ENCODE measurements at places on chromosomes 13 and 19.

DNA sequence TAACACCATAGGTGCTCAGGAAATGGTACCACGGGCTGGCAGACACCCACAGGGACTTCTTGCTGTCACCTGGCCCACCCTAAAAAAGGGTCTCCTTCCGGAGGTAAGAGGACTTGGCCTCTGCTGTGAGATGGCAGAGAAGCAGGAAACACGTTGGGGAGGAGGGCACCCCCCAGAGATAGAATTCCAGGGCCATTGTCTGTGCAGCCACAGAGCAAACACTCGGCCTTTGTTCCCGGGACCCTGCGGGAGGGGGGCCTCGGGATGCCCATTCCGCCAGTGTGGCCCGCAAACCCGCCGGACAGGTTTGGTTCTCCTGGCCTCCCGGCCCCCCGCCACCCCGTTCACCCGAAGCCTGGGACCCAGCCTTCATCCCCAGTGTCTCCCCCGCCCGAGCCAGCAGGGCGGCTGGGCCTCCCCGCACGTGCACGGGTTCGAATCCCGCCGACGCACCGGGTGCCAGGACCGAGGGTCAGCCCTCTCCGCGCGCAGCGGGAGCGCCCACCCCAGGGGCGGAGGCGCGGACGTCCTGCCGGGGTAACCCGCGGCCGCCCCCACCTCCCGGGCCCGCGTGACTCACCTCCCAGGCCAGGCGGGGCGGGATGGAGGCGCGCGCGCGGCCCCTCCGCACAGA lies 714 bp downstream of the PLPP2 start:
- DNase-seq: peak; percentile 23

GRCh38 chr19:5073153-5073844 lies 104.4 kb downstream of the KDM4B start:
- no peak for DNase-seq

- DNase-seq: no peak
These were observed 93.9 kb downstream of the GADD45B start for GRCh38 chr19:2569596-2570465.

DNA sequence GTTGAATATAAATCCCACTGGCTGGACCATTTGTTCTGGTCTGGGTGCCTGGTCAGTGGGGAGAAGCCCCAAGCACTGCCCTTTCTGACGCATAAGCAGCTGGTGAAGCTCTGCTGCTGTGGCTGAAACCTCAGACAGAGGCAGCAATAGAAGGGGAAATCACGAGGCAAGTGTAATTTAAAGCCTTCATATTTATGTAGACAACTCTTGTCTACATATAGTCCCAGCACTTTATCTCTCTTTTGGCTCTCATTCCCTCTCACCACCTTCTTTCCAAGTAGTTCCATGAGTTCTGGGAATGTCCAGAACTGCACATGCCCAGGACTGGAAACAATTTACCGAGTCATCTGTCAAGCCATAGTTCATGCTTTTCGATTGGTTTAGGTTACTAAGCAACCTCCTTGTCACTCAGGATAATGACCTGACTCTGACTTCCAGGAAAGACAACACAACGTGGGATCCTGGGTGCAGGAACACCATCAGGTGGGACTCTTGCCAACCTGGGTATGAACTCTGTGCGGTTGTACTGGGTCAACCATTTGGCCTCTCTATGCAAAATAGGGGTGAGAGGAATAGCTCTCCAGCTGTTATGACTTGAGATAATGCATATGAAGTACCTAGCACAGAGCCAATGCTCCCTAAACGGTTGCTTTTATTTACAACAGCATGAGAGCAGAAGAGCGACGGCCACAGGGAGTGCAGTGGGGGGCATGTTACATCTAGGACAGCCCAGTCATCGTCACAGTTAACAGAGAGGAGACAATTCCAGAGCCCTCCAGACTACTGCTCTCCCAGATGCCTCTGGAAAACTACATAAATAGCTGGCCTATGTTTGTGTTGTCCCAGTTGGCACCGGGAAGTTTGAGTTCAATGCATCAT lies 321.9 kb downstream of the FOXO1 start:
- DNase-seq: no peak

DNA sequence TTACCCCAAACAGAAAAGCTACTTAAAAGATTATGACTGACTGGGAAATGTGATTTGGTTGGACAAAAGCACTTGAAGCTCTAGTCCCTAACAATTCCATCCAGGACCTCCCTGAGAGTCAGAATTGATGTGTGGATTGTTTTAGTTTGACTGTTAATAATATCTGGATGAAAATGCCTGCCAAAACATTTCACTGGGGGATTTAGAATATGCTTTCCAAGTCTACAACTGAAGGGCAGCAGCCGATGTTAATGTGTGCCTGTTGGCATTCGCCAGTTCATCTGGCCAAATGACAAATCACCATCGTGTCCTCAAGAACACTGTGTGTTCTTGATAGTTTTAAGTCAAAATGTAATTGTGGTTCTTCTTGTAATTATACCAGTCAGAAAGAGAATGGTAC lies 76.0 kb upstream of the TSC22D1 start:
- no peak for DNase-seq

GRCh38 chr13:30807392-30807791 lies 72.0 kb downstream of the ALOX5AP start:
- DNase-seq: no peak

GRCh38 chr13:114082849-114083645 lies 49.4 kb downstream of the RASA3 start:
- DNase-seq: no peak

- DNase-seq: peak; percentile 78
These were observed 513 bp downstream of the CIRBP start for GRCh38 chr19:1269478-1270212.

GRCh38 chr13:113669231-113669754 lies 2.3 kb downstream of the GRK1 start:
- no peak for DNase-seq

DNA sequence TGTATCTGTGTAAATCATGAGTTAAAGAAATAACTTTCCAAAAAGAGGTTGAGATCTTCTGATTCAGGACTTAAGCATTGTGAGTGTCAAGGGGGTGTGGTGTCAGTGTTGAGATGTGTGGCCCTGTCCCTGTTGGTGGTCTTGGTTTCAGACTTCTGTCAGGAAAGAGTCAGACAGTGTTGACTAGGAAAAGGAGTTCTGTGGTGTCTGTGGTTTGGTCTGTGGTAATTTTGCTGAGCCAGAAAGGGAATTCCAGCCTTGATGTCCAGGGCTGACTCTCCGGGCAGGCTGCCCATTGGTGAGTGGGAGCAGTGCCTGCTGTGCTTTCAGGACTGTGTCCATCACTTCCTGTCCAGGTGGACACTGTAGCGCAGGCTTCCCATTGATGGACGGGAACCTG lies 39.8 kb upstream of the IGFL4 start:
- peak; percentile 79 for DNase-seq

DNA sequence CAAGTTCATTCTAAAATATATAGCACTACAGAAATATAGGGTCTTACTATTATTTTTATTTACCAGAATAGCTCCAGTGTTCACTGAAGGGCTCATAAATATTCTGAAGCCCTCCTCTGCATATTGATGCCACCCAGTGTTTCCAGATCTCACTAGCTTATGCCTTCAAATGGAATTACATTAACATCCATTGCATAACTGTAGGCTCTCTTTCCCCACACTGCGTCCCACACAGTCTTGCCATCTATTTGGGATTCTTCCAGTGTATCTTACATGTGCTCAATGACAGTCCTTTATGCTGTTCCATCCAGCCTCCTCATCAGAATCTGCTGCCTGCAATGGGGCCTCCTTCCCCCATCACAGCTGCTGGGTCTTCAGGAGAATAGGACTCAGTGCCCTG lies 137.2 kb downstream of the CYSLTR2 start:
- DNase-seq: peak; percentile 13

DNA sequence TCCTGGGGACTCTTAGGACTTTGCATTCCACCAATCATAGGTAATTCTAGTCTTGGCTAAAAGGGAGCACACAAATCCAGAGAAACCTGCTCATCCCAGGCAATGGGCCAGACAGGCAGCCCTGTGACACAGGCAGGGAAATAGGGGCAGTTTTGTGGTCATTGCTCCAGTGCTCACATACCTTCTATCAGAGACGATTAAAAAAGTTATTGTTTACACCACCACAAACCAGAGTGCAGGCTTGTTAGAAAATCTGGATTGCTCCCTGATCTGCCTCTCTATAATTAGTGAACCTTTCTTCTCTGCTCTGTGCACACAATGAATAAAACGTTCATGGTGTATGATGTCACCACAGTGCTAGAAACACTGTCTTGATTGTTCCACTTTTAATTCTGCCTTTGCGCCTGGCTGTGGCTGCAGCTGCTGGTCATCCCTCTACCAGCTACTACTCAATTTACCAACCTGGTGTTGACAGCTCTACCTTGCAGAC lies 121.6 kb upstream of the SPATA13 start:
- DNase-seq: no peak

DNA sequence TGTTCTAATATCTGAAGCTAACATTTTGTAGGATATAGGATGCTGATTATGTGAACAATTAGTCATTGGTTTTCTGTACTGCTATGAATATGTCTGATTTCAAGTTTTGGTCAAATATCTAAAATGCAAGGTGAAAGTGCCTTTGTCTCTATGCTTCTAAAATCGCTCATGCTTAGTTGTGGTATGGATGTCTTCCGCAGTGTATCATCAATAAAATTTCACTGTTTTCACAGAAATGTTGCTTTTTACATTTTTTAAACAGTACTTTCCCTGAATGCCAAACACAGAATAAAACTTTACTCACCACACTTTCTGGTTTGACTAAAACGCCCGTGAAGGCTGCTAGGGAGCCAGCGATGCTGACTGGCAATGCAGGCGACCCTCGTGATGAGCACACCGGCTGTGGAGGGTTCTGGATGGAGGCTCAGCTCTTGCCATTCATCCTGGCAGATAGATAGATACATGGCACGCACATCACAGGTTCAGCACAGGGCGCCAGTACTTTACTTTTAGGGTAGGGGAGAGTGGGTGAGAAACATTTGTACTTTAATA lies 40.1 kb downstream of the SLC7A9 start:
- DNase-seq: no peak

DNA sequence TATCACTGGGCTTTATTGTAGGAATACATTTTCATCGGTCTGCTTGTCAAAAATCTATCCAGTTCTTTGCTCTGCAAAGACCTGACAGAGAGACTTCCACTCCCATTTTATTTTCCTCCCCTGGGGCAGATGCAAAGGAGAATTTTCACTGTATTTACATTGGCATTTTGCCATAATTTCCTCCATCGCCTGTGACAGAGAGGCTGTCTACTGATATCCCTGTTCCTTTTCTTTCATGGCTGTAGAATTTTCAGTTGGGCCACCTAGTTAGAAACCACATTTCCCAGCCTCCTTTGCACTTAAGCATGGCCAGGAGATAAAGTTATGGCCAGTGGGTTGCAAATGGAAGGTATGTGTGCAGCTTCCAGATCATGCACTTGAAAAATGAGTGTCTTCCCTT lies 89.3 kb downstream of the NUFIP1 start:
- peak; percentile 36 for DNase-seq

DNA sequence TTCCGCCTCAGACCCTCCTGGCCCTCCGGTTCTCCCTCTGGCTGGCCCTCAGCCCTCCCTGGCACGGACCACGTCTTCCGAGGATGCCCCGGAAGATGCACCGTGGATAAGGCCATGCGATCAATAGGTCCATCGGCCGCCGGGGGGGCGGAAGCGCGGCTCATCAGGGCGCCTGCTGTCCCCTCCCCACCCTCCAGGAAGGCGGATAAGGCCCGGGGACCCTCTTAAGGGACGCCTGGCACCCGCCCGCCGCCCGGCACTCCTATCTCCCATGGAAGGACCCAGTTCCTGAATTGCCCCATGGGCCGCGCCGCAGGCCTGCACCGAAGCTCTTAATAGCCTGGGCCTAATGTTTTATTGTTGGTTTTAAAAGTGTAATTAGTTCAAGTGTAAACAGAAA lies 46.2 kb upstream of the TCF3 start:
- DNase-seq: no peak

DNA sequence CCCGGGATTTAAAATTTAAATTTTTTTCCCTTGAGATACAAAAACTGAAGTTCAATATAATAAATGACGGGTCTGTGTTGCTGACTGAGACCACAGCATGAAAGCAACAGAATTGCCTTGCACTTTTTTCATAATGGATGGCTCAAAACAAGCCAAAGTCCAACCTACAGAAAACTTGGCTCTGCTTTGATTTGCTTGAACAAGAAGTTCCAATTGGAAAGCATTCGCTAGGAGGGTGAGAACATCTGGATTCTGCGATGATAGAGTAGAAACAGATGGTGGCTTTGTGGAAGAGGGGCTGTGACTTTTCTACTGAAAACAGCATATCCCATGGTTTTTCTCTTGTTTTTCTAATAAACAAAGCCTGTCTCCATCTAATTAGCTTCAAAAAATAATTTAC lies 46.4 kb downstream of the THSD1 start:
- no peak for DNase-seq

- peak; percentile 43 for DNase-seq
These were observed 714 bp downstream of the NDFIP2 start for GRCh38 chr13:79481685-79482052.

GRCh38 chr19:2353887-2354592 lies 6.0 kb upstream of the TMPRSS9 start:
- DNase-seq: no peak

GRCh38 chr13:87827479-87827878 lies 156.3 kb downstream of the SLITRK5 start:
- peak; percentile 76 for DNase-seq

- peak; percentile 37 for DNase-seq
These were observed 467.2 kb downstream of the ITGBL1 start for GRCh38 chr13:101919541-101920181.

- no peak for DNase-seq
These were observed 258.6 kb upstream of the DACH1 start for GRCh38 chr13:72125561-72125960.
